ENCODE measurements at places on chromosomes 1 and 21. TPM values are rescaled to one million over a fixed set of nuclear protein-coding genes. Genes with fewer than 3 reads are reported as not detected.

The RYR2 gene
- 0.17 TPM for total RNA-seq

The ZC3H11A gene
- 59.1 TPM for total RNA-seq

DNA sequence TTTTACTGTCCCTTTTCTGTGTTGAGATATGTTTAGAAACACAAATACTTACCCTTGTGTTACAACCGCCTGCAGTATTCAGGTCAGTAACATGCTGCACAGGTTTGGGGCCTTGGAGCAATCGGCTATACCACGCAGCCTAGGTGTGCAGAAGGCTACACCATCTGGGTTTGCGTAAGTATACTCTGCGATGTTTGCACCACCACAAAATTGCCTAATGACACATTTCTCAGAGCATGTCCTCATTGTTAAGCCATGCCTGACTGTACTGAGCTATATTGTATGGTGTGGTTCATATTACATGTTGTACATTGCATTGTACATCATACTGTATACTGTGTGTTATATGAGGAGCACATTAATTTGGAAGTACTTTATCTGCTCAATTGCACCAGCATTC, 247.4 kb downstream of the RHOU start:
- DNase-seq: no peak

GRCh38 chr1:39646232-39647081, 7.0 kb upstream of the HEYL start:
- peak; percentile 35 for DNase-seq

DNA sequence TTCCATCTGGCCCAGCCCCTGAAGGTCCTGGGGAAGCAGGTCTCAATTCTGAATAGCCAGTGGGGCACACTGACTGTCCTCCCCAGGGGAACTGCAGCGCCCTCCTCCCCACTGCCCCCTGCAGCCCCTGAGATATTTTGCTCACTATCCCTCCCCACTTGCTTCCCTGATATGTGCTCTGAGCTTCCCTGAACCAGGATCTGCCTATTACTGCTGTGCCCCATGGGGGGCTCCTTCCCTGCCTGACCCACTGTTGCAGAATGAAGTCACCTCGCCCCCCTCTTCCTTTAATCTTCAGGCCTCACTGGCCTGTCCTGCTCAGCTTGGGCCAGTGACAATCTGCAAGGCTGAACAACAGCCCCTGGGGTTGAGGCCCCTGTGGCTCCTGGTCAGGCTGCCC, 89.8 kb downstream of the PTPRU start:
- DNase-seq: no peak

The ITGB2 gene
- total RNA-seq: not detected

GRCh38 chr1:174218983-174219382, 59.7 kb downstream of the RABGAP1L start:
- DNase-seq: no peak

The COL11A1 gene
- total RNA-seq: 261 TPM

GRCh38 chr1:19617376-19617775, 26.7 kb upstream of the NBL1 start:
- no peak for DNase-seq

The LORICRIN gene
- total RNA-seq: not detected

GRCh38 chr1:192809307-192810252, 741 bp downstream of the RGS2 start:
- DNase-seq: peak; percentile 59

DNA sequence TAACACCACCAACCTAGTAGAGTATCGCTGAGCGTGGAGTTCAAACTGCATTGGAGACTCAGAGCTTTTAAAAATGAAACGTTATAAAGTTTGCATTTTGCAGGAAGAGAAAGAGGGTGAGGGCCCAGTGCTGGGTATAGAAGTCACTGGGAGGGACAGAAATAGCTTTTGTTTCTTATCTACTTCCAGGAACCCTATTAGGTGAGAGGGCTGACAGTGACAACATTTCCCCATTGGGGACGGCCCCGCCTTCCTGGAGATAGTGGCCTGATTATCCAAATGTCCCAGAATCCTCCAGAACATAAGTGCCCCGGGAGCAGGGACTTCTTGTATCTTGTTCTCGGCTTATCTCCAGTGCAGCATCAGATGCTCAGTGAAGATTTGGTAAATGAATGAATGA, 574.9 kb downstream of the PTPRU start:
- DNase-seq: no peak

The DRAM2 gene
- 27.5 TPM for total RNA-seq

GRCh38 chr1:210787800-210788199, 346.1 kb downstream of the KCNH1 start:
- no peak for DNase-seq

- no peak for DNase-seq
Measured at GRCh38 chr1:201059871-201060555, 36.5 kb upstream of the KIF21B start.

GRCh38 chr1:216028631-216029030, 394.6 kb downstream of the USH2A start:
- DNase-seq: no peak

DNA sequence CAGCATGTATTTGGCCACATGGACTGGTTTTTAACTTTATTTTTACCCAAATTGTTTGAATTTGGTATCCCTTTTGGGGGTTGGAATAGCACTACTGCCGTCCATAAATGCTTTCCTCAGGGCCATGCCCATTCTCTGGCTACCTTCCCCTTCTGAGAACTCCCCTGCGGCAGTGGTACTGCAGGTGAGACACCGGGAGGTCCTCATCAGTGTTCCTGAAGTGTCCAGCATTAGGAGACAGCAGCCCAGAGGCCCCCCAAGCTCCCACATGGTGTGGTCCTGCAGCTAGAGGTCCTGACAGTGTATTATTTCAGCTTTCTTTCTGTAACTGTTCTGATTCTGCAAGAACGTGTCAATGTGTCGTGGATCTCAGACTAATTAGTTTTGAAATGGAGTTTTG, 8.9 kb downstream of the LMO4 start:
- no peak for DNase-seq

The DNALI1 gene
- total RNA-seq: 1.9 TPM

DNA sequence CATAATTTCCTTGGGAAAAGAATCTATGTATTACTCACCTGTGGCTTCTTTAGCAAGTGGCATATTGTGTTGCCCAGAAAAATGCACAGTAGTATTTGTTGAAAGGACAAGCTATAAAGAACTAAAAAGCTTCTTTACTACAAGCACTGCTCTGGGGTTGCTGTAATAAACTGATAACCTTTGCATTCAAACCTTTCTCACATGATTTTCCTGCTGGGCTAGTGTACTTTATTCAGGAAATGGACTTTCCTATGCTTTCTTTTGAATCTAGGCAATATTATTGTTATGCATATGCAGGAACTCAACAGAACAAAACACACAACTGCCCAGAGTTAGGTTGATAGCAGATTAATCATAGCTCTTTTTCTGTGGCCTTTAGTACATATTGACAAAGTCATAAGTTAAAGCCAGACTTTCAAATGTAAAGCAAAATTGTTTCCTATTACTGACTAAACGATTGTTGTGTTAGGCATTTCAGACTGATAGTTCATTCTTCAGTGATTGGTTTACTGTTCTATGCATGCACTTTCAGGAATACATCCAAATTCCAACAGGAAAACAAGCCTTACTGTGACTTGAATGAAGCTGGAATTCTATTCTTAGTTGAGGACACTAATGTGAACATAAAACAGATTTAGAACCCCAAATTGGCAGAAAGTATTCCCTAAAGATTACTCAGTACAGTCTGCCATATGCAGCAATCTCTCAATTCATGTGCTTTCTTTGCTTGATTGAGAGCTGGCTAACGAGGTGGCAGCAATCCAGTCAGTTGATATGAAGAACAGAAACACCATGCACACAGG, 564.3 kb upstream of the NEGR1 start:
- DNase-seq: no peak

DNA sequence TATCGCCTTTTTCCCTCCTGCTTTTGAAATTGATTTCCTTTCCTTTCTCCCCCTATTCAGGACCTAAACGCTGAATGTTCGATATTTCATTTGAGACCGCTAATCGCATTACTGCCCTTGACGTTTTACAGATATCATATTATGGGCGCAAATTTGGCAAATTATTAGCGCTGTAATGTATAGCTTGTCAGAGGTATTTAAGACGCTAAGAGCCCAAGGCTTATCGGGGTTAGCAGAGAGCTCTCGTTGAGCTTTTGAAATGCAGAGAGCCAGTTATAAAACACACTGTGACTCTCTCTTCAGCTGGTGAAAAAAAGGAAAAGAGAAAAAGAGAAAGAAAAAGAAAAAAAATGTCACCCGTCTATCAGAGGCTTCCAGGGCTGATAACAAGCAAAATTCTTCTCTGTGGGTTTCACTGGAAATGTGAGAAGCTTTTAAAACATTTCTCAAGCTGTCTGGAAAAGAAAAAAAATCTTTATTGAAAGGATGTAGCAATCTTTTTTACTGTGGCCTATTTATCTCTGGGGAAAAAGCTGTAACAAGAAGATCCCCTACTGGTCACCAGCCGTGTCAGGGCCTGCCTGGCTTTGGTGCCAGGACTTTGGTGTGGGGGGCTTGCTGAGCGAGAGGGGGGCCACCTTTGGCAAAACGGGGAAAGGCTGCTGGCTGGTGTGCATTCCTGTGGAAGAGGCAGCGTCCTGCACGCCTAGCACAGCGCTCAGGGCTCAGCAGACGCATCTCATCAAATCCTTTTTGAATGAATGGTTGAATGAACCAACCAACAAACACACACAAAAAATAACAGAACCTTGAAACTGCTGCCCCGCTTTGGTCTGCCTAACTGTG, 119.8 kb downstream of the RNF220 start:
- DNase-seq: no peak

DNA sequence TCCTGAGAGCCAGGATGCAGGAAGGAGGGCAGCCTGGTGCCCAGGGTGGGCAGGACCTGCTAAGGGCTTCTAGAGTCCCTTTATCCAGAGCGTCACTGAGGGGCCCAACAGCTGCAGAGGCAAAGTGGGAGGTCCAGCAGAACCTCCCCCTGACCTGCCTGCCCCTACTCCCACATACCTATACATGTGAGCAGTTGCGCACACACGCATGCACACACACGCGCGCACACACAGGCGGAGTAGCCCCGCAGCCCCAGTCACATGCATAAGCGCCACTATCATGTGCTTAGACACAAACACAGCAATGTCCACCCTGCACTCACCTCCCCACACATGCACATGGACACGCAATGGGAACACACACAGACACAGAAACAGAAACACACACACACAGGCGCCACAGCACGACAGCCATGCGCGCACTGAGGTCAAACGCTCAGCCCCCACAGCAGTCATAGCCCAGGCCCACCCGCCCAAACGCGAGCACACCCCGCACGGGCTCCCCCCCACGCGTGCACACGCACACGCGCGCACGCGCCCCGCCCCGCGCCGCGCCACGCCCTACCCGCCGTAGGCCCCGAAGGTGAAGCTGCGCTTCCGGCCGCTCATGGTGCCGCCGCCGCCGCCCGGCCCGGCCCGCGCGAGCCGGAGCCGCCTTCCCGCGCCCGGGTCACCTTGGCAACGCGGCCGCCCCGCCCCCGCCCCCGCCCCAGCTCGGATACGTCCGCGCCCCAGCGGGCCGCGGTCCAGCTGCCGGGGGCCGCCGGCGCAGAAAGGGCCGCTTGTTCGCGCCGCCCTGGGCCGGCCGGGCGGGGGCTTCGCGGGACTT, 17.7 kb downstream of the RAP1GAP start:
- DNase-seq: no peak

- DNase-seq: no peak
Measured at GRCh38 chr1:8986814-8987190, 39.4 kb downstream of the SLC2A7 start.

Data from HFFc6 (cell line).